ENCODE measurements at places on chromosomes 2 and 18.

GRCh38 chr2:143186876-143187275 is 57.7 kb downstream of the ARHGAP15 start:
- DNase-seq = no peak

GRCh38 chr2:126852361-126852760 is 46.3 kb upstream of the TEX51 start:
- no peak for DNase-seq

GRCh38 chr2:97868986-97869721 is 126.6 kb downstream of the TMEM131 start:
- DNase-seq = no peak

DNA sequence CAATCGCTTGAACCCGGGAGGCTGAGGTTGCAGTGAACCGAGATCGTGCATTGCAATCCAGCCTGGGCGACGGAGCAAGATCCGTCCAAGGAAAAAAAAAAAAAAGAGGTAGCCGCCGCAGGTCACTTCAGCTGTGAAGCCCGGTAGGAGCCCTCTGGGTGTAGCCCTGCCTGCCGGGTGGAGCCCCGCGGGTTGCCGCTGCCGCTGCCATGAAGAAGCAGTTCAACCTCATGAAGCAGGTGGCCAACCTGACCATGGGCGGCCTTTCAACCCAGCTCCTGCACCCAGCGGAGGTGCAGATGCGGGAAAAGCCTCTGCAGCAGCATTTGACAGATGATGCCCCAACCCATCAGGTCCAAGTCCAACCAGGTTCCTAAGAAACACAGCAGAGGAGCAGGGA is 219.5 kb upstream of the SLC39A10 start:
- DNase-seq = no peak

DNA sequence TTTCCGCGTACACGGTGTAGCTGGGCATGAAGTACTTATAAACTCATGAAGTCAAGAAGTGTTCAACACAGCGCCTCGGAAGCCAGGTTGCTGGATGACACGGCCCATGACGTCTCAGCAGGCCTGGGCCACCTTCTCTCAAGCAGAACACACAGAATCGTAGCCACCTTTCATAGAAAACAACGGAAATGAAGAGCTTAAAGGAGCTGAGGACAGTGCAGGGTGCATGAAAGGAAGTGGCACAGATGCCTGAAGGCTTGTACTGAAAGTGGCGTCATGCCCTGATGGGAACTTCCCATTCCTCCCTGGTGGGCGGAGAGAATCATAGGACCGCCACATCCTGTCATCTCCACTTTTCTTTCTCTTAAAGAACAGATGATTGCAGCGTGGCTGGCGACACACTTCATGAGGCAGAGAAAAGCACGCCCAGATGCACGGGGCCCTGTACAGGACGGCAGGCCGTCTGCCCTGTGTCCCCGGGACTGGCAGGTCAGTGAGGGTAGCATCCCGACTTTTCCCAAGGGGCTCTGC is 31.1 kb downstream of the HDAC4 start:
- DNase-seq = peak; percentile 52

- peak; percentile 62 for DNase-seq
Observed at GRCh38 chr2:241217320-241218031, 29.0 kb downstream of the ANO7 start.

DNA sequence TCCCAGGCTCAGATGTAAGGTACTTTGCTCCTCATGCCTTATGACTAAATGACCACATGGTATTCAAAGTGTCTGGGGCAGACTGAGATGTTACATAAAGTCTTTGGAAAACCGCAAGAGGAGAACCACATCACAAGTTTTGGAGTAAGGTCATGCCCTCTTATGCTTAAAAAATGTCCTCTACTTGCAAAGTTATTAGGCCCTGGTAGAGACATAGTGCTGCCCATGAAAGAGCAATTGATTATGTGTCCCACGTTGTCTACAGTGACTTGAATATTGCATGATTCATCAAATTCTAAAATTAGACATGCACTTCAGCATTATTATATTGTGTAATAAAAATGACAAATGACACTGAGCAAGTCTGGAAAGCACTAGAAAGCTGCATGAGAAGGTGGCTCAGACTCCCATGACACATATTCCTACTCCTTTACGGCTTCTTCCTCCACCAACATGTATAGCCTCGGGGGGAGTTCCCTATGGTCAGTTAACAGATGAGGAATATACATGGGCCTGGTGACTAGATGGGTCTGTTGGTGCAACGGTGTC is 602.6 kb upstream of the VRK2 start:
- DNase-seq = no peak

DNA sequence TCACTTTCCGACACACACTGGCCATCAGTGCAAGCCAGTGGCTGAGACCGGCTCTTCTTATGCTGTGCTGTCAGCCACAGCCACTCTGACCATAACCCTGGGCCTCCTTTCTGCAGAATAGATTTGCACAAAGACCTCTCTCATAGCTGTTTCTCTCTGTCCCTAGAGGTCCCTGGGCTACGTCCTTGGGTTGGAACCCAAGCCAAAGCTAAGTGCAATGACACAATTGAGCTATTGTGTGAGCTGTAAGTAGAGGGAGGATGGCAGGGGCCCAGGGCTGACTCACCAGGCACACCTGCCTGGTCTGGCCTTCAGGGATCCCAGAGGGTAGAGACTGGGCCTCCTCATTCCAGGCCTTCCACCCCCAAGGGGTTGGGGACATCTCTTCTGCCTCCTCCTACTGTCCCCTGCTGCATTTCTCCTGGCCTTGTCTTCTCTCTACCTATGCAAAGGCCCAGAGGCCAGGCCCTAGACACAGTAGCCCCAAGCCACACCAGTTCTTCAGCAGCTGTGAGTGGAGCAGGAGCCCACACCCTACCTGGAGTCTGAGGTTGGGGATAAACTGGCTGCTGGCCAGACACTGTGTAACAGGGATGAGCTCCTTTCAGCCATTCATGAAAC is 174.6 kb downstream of the NCK2 start:
- DNase-seq = no peak

DNA sequence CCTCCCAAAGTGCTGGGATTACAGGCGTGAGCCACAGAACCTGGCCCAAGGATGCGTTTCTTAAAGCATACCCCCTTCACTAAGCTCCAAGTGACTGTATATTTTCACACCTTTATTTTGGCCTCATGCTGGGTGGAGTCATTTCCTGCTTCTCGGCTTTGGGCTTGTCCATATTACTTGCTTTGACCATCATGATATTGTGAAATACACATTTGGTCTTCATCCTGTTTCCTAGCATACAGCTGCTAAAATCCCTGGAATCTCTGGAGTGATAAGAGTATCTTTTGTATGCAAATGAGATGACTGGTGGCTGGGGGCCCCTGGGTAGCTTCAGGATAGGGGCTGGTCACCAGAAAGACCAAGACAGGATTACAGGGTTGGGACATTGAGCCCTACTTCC is 17.6 kb upstream of the COLEC12 start:
- DNase-seq = no peak

DNA sequence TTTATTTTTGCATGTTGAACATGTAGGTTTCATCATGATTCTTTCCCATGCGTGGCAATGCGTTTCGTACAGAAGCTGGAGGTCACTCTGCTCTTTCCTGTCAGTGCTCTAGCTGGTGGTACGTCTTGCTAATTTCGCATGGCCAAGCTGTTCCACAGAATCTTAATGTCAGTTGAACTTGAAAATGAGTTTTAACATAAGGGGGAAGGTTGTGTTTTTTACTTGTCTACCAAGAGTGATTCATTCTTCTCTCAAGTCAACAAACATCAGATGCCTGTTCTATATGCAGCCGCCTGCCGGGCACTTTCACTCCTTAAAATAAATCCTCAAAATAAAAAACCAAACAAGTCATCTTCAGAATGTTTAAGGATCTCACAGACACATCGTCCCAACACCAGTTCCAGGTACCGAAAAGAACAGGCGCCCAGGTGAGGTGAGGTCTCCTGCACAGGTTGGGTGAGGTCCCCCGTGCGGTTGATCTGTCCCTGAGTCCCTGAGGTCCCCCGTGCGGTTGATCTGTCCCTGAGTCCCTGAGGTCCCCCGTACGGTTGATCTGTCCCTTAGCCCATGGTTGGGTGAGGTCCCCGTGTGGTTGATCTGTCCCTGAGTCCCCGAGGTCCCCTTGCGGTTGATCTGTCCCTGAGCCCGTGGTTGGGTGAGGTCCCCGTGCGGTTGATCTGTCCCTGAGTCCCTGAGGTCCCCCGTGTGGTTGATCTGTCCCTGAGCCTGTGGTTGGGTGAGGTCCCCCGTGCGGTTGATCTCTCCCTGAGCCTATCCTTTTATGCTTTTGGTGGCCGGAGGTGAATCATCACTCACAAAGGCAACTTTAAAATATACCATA is 57.0 kb upstream of the KCNG2 start:
- DNase-seq = no peak

GRCh38 chr2:231388725-231389346 is 6.7 kb upstream of the B3GNT7 start:
- no peak for DNase-seq

DNA sequence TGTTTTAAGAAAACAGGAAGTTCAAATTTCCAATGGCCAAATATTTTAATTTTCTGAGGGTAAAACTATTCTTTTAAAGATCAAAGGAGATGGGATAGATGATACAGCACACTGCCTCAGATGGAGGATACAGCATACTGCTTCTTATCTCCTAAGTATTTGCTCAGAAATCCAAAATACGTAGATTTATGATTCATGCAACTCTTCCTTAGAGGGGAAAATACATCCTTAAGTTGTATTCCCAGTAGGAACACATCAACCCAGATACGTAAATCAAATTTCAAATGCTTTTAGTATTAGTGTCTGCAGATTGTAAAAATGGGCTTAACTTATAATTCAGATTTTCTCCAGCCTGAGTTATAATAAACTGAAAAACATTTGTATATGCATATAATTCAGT is 235.2 kb downstream of the ZNF385B start:
- DNase-seq = no peak

- no peak for DNase-seq
Observed at GRCh38 chr2:163692611-163693482, 43.0 kb downstream of the FIGN start.

GRCh38 chr18:63132819-63133200 is 186.8 kb downstream of the BCL2 start:
- DNase-seq = no peak

- no peak for DNase-seq
Observed at GRCh38 chr2:41919135-41919534, 128.7 kb upstream of the PKDCC start.

GRCh38 chr2:64203131-64203857 is 59.1 kb upstream of the PELI1 start:
- DNase-seq = no peak

- DNase-seq = no peak
Observed at GRCh38 chr2:65500310-65501040, 68.1 kb upstream of the SPRED2 start.

DNA sequence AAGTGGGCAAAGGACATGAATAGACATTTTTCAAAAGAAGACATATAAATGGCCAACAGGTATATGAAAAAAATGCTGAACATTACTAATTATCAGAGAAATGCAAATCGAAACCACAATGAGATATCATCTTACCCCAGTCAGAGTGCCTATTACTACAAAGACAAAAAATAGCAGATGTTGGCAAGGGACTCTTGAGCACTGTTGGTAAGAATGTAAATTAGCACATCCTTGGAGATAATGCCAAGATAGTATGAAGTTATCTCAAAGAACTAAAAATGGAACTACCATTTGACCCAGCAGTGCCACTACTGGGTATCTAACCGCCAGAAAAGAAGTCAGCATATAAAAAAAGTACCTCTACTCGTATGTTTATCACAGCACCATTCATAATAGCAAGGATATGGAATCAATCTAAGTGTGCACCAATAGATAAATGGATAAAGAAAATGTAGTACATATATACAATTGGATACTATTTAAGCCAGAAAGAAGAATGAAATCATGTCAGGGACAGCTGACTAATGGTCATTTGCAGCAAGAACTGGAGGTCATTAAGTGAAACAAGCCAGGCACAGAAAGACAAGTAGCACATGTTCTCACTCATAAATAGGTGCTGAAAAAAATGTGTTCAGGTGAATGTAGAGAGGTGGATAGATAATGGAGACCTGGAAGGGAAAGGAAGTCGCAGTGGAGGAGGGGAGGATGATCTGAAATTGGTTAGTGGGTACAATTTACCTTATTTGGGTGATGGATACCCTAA is 141.7 kb upstream of the B3GNT2 start:
- no peak for DNase-seq

GRCh38 chr18:35029770-35030169 is 11.4 kb upstream of the MAPRE2 start:
- no peak for DNase-seq

GRCh38 chr2:112698834-112699515 is 21.8 kb upstream of the NT5DC4 start:
- DNase-seq = no peak

DNA sequence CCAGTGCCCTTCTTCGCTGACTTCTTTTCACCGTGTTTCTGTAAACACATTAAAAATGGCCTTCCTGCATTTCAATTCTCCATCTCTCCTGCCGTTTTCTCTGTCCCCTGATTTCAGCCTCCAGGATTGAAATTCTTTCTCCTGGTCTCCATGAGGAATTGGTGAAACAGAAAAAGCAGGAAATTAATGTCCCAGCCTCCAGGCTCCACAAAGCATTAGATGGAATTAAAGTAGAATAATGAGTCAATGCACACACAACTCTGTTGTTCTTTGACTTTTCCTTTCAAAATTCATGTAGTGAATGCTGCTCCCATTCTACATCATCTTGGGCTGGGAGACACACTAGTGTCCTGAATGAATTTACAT is 209.5 kb downstream of the KLHL29 start:
- no peak for DNase-seq

- no peak for DNase-seq
Observed at GRCh38 chr2:71153585-71154224, 23.3 kb downstream of the MPHOSPH10 start.

- no peak for DNase-seq
Observed at GRCh38 chr2:33344230-33344629, 132.2 kb upstream of the RASGRP3 start.

DNA sequence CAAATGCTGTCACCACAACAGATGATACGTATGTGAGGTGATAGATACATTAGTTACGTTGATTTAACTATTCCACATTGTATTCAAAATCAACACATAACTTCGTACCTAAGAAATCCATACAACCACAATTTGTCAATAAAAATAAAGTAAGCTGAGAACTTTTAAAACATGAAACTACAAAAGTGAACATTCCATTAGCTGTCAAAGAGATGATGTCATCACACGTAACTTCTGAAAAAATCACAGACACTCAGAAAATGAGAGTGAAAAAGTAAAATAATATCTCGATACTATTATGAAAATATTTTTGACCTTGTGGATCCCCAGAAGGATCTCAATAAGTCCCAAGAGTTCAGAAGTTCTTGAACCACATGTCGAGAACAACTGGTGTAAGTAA is 161.6 kb upstream of the GALNT13 start:
- DNase-seq = no peak

DNA sequence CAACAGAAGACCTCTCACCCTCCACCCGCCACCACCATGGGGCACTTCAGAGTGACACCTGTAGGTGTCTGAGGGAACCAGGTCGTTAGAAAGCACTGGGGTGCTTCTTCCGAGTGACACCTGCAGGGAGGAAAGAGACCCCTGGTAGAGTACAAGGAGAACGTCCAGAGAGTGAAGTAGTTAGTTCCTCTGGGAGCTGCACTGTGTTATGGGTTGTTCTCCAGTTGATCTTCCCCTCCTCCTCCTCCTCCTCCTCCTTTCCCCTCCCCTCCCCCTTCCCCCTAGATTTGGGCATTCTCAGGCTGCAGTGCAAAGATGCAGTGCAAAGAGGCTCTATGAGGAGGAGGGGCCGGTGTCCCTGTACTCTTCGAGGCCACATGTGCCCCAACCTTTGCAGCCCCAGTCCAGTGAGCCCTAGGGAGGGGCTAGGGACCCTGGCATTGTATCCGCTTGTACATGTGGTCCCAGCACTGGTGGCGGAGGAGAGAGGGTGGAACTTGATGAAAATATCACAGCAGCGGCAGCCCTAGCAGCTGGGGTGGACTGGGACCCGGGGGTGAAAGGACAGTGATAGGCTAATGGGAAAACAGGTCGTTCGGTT is 850 bp downstream of the DNAJB2 start:
- no peak for DNase-seq
